A549 treated with GW870086 at 1 μM for 4 hours (cell line): ENCODE measurements at places on chromosomes 16 and 17. TPM values are rescaled to one million over a fixed set of nuclear protein-coding genes. Genes with fewer than 3 reads are reported as not detected.

GRAPL gene
- 0.15 to 0.31 TPM in 2 of 5 replicates, not detected in the others for total RNA-seq

ZNF213 gene
- 9.1 to 12.0 TPM (median 11.5 TPM) in 5 replicates for total RNA-seq

OR4D1 gene
- 0.02 TPM in 1 of 5 replicates, not detected in the others for total RNA-seq

SMPD3 gene
- total RNA-seq, result 0.07 to 0.29 TPM (median 0.08 TPM) in 5 replicates

SOCS3 gene
- total RNA-seq, result 31.6 to 38.2 TPM (median 35.7 TPM) in 5 replicates

KLHL10 gene
- not detected in 5 replicates for total RNA-seq

NTN3 gene
- total RNA-seq, result 0.07 TPM in 1 of 5 replicates, not detected in the others

OTOA gene
- total RNA-seq, result 0.08 to 0.14 TPM (median 0.13 TPM) in 3 of 5 replicates, not detected in the others

PTX4 gene
- total RNA-seq, result not detected in 5 replicates

KRTAP4-3 gene
- total RNA-seq, result not detected in 5 replicates

ASIC2 gene
- 1.6 to 2.5 TPM (median 2.0 TPM) in 5 replicates for total RNA-seq

KRTAP1-3 gene
- 0.15 TPM in 1 of 5 replicates, not detected in the others for total RNA-seq

TBC1D3C gene
- total RNA-seq, result 0.07 TPM in 1 of 5 replicates, not detected in the others

FN3K gene
- total RNA-seq, result 8.2 to 9.1 TPM (median 8.9 TPM) in 5 replicates

SLFN12 gene
- 0.08 TPM in 1 of 5 replicates, not detected in the others for total RNA-seq

MYH2 gene
- not detected in 5 replicates for total RNA-seq

C1QL1 gene
- total RNA-seq, result 17.0 to 30.5 TPM (median 28.7 TPM) in 5 replicates

IRX6 gene
- not detected in 5 replicates for total RNA-seq

CACNG5 gene
- total RNA-seq, result not detected in 5 replicates

MYLK3 gene
- total RNA-seq, result 0.02 to 0.15 TPM (median 0.09 TPM) in 4 of 5 replicates, not detected in the other

MYH8 gene
- total RNA-seq, result not detected in 5 replicates
